ENCODE measurements at places on chromosomes 1 and 21.

- DNase-seq = no peak
Measured at GRCh38 chr1:239417986-239418640, 31.7 kb downstream of the CHRM3 start.

DNA sequence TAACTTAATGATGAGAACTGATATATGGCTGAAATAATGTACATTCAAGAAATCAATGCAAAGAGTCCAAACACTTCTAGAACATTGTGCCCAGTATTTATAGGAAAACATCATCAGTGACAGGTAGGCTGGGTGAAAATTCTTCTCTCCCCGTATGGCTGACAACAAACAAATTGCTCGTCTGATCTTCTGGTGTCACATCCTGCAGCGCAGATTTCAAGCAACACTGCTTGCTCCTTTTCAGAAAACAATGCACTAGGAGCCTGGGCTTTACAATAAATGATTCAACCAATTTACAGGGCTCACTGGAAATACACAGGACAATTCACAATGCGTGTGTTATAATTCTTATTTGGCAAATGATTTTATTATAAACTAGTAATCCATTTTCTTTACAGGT lies 185.3 kb downstream of the RERE start:
- no peak for DNase-seq

GRCh38 chr1:163069655-163070277 lies 605 bp downstream of the RGS4 start:
- DNase-seq = no peak

GRCh38 chr1:219184337-219184736 lies 10.7 kb downstream of the LYPLAL1 start:
- DNase-seq = no peak

DNA sequence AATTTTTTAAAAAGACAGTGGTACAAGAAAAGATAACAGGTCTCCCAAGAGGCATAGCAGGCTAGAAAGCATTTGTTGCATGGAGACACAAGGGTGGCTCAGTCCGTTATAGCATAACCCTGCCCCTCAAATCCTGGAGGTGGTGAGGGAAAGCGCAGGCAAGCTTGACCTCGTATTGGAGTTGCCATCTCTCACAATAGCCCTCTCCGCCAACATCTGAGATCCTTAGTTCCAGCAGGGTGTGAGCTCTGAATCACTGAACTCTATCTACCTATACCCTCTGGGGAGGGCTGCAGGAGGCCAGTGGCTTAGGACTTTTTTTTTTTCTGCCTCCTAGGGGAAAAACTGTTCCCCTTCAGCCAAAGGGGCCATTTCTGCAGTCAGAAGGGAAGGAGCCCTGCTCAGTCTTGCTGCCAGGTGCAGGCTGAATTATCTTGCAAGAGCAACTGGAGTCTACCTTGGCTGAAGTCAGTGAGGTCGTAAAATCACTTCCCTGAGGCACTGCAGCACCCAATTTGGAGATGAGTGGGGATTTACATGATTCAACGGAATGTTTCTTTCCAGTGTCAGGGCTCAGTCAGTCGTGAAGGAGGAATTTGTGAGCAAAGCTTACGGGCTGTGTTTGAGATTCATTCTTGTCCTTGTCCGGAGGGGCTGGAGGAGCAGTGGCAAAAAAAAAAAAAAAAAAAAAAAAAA lies 17.2 kb upstream of the C8A start:
- no peak for DNase-seq

DNA sequence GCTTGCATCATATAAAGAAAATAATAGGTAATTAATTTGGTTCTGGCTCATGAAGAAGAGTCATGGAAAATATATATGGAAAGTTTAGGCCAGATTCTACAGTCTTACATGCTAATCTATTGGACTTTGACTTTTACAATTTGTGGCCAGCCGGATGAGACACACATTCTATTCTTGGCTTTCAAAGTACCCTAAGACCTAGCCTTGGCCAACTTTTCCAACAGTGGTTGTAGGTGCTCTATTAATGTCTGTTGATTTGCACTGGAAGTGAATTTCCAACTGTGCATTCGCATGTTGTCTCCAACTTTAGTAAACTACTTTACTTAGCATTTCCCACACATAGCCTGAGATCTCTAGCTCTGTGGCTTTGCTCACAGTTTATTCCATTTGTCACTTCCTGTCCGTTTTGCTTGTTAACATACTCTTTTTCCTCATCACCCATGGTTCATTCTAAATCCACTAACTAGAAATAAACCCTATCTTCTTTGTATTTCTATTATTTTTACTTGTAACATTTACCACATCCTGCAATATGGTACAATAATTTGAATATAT lies 644.0 kb downstream of the PTPRC start:
- peak; percentile 22 for DNase-seq
